Stimulated activated CD4-positive, alpha-beta T cell treated with anti-CD3 and anti-CD28 coated beads, Interleukin-15, amount 100 ng/mL, for 1 hour (primary cell): ENCODE measurements at places on chromosomes 7 and 10.

DNA sequence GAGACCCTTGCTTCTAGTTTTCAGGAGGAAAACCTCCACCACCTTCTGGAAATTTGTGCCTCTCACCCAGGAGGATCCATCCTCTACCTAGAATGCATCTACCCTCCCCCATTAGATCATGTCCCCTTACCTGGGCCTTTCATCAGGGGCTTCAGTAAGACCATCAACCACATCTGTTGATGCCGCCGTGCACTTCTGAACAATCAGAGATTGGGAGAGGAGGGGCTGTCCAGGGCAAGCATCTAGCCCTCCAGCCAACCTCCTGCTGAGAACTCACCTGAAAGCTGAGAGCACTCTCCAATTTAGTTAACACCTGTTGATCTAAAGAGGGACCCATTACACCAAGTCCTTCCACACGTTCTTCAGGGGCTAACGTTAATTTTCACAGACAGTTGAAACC lies 57.6 kb upstream of the PIK3CG start:
- no peak for DNase-seq

GRCh38 chr10:91035650-91036292 lies 114.9 kb upstream of the ANKRD1 start:
- no peak for DNase-seq

DNA sequence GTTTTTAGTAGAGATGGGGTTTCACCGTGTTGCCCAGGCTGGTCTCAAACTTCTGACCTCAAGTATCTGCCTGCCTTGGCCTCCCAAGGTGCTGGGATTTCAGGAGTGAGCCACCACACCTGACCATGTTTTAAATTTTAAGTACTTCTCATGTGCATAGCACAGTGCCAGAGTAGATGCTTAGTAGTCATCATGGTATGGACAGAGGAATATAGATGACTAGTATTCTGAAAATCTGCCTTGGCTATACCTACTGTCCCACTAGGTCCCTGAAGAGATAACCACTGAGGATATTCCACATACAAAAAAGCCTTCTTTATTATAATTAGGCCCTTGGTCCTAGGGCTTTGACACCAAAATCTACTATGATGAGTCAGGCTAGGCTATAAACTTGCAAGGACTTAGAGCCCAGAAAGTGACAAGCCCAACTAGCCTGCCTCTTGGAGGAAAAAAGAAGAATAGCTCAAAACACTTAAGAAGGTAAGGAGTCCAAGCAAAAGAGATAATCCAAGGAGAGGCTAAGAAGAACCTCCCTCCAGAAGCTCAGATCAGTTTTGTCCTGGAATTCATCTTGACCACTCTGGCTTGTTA lies 34.0 kb downstream of the LUC7L2 start:
- no peak for DNase-seq

- DNase-seq = no peak
Observed at GRCh38 chr10:63265222-63265617, 132.1 kb downstream of the NRBF2 start.

GRCh38 chr10:1526436-1527055 lies 210.8 kb downstream of the ADARB2 start:
- no peak for DNase-seq

- no peak for DNase-seq
Observed at GRCh38 chr10:93807371-93807770, 49.6 kb downstream of the LGI1 start.

GRCh38 chr7:84611391-84611790 lies 416.8 kb upstream of the SEMA3A start:
- DNase-seq = no peak

DNA sequence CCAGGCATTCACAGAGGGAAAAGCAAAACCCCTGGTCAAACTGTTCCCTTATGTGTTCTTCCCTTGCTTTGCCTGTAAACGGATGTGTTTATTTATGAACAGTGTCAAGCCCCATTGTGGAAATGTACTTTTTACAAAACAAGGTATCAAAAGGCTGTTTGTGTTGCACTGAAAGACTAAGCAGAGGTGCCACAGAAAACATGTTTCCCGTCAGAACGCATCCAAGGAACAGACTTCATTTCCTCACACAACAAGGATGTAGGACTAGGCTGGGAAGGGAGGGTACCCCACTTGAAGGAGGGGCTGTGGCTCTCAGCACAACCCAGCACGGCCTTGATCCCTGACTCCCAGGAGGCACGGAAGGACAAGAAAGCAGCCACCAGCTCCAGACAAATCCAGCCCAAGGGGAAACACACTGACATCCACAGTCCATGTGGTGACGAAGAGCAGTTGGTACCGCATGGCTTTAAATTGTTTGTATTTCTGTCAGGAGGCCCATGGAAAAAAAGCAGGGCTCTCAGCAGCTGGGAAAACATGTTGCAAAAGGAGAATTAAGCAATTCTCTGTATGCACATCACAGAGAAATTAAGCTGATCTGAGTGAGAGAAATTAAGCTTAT lies 85.6 kb downstream of the RNF216 start:
- no peak for DNase-seq

DNA sequence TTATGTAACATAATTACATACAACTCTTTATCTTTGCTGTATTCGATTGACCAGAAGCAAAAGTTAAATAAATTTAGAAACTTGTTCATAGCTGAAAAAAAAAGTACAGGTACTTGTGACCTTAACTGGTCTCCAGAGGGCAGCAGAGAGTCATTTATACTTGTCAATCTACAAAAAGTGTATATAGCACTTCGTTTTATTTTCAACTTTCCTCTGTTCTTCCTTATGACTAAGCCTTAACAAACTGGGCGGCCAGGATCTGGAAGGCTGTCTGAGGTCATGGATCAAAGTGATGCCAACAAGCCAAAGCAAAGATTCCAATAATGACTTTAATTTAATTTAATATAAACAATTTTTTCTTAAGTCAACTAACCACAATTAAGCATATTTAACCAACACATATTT lies 29.8 kb downstream of the C10orf67 start:
- DNase-seq = no peak

GRCh38 chr10:97770255-97770654 lies 1.5 kb downstream of the SFRP5 start:
- DNase-seq = no peak

- no peak for DNase-seq
Observed at GRCh38 chr7:128665057-128665456, 7.0 kb upstream of the GARIN1A start.

GRCh38 chr7:109873296-109873695 lies 1217.6 kb upstream of the LRRN3 start:
- no peak for DNase-seq

DNA sequence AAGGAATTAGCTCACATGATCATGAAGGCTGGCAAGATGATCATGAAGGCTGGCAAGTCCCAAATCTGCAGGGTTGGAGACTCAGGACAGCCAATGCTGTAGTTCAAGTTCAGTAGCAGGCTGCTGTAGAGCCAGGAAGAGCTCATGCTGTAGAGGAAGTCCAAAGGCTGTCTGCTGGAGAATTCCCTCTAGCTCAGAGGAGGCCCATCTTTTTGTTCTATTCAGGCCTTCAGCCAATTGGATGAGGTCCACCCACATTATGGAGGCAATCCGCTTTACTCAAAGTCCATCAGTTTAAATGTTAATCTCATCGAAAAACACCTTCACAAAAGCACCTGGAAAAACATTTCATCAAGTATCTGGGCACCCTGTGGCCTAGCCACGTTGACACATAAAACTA lies 24.8 kb upstream of the FAM171A1 start:
- no peak for DNase-seq

- DNase-seq = peak; percentile 56
Observed at GRCh38 chr7:27130540-27131389, at the start of gene HOXA4. TSS of gene HOXA4 (minus strand) at chr7:27130757. CDS start at chr7:27130733, 24 bp downstream.

GRCh38 chr7:129828989-129829736 lies 123.6 kb downstream of the UBE2H start:
- no peak for DNase-seq

GRCh38 chr7:43164757-43165156 lies 52.3 kb downstream of the HECW1 start:
- DNase-seq = no peak

DNA sequence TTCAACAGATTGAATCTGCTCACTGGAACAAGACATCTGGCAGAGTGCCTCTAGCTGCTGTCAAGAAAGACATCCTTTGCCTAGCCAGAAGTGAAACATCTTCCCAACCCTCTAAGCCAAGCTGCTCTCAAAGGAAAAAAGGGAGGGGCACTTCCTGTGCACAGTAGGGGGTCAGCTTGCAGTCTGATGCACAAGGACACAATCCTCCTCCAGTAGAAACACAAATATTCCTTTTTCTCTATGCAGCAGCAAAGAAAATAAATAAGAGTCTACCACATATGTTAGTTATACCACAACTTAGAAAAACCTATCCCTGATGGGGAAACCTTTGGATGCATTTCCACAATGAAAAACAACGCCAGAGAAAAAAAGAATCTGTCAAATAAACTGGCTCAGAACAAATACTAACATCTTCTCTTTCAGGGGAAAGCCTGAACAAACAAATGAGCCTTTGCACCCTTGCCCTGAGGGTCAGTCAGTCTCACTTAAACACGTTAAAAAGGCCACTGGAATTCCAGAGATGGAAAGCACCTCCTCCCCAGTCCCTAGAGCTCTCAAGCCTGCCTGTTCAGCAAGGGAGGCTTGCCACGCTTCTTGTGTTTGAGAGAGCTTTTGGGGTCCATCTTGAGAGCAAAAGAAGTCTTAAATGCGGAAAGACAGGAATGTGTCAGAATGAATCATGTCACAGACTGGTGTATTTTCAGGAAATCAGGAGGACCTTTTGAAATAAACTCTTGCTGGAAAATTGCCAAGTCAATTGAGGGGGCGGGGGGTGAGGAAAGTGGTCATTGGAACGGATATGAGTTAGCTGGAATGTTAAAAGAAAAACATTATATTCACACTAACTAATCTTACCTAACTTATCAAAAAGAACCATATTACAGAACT lies 7.5 kb downstream of the LAMB1 start:
- DNase-seq = no peak

GRCh38 chr10:78254013-78254412 lies 220.3 kb downstream of the RPS24 start:
- no peak for DNase-seq

DNA sequence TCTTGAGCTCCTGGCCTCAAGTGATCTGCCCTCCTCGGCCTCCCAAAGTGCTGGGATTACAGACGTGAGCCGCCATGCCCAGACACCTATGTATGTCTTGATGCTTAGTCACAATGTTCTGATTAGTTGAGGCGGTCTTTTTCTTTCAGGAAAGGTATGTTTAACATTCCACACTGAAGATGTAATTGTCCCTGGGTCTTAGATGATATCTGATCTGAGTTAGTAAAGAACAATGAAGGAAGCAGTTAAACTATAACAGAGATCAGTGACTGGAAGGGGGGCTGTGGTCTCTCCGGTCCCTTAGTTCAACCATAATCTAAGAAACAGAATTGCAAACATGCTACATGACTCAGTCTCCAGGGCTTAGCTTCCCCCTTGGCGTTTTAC lies 31.5 kb upstream of the SH2D4B start:
- DNase-seq = no peak

- DNase-seq = no peak
Observed at GRCh38 chr7:98133181-98133580, 26.5 kb downstream of the LMTK2 start.

DNA sequence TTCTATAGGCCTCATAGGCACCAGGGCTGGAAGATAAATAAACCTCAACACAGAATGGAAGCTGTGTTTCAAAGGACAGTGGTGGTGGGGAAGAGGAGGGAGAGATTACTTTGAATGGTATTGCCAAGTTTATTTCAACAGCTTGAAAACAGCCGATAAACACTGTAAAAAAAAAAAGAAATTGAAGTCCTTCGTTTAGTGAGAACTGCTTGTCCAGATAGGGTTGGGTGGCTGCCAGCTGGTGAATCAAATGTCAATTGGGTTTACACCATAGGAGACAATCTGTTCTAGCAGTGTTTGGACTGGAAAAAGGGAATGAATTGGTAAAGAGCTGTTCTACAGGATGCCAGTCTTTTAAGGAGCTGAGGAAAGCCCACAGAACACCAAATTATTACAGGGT lies 254.8 kb downstream of the PHF14 start:
- no peak for DNase-seq

DNA sequence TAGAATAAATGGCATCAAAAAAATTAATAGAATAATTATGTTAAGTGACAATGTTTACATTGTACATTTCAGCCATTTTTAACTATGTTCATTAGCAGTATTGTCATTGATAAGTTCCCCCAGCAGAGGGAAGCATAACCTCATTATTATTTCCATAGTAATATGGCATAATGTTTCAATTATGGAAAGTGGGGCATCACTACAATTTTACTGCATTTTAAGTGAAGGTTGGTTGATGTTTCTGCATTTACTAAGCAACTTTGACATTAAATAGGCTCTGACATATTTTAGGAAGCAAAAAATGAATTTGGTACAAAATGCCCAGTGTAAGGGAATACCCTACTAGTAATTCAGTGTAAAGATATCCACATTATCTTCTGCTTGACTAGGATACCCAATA lies 218.3 kb downstream of the SEMA3A start:
- DNase-seq = no peak

GRCh38 chr7:17601921-17602320 lies 303.5 kb downstream of the AHR start:
- DNase-seq = no peak

DNA sequence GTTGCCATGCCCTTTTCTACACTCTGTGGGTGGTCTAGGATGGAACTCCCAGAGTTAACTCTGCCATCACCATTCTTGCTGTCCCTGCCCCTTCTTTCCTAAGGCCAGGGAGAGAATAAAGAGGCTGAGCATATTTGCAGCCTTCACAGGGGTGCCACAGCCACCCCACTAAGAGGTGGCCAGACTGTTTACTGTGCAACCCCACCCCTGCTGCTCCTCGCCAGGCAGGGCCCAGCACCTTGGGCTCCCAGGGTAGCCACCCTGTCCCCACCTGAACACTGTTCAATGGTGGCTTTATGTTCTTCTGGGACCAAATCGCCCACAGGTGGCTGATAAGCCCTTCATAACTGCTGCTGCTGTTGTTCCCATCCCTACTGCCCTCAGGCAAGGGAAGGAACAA lies 198.9 kb downstream of the SNX13 start:
- DNase-seq = no peak

GRCh38 chr7:37441386-37441760 lies 7.3 kb downstream of the ELMO1 start:
- DNase-seq = no peak

GRCh38 chr10:51171946-51172345 lies 97.7 kb downstream of the PRKG1 start:
- no peak for DNase-seq

DNA sequence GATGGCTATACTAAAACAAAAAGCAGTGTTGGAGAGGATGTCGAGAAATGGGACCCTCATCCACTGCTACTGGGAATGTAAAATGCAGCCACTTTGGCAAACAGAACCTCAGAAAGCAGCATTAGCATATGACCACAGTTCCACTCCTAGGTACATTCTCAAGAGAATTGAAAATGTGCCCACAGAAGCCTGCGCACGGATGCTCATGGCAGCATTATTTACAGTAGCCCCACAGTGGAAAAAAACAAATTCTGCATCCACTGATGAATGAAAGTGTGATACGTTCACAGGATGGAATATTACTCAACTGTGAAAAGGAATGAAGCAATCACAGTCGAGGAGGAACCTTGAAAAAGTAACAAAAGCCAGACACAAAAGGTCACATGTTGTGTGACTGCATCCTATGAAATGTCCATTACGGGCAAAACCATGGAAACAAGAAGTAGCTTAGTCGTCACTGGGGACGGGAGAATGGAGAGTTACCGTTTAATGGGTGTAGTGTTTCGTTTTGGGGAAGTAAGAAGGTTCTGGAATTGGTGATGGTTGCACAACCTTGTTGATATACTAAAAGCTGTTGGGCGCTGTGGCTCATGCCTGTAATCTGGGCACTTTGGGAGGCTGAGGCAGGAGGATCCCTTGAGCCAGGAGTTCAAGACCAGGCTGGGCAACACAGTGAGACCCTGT lies 2.5 kb upstream of the UPK3B start:
- no peak for DNase-seq
